Fibroblast of skin of left quadriceps (primary cell): ENCODE measurements at places on chromosomes 4 and X.

GRCh38 chr4:113858924-113859323 is 97.4 kb upstream of the CAMK2D start:
- DNase-seq = no peak

DNA sequence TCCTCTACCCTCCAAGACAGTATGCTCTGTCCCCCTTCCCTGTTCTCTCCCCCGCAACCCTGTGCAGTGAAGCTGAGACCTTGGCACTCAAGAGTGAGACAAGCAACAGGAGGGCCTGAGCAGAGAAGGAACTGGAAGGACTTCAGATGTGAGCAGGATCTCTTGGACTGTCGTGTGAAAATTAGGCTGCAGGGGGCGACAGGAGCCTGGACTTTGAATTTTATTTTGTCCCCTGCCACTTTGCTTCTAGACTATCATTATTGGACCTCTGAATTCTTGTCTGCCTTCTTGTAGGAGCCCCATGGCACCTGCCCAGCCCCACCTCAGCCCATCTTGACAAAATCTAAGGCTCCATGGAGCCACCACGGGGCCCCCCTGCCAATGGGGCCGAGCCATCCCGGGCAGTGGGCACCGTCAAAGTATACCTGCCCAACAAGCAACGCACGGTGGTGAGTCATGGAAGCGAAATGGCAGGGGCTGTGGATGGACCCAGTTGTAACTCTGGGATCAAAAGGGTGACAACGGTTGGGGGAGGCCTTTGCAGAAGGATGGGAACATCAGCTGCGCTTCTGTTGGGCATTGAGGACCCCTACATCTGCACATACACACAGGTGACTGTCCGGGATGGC is 1.7 kb downstream of the ARAF start:
- DNase-seq = no peak

GRCh38 chrX:65723706-65724105 is 56.3 kb downstream of the MSN start:
- DNase-seq = no peak

- DNase-seq = no peak
These were observed 1.3 kb downstream of the GAK start for GRCh38 chr4:930827-931193.

GRCh38 chr4:9685692-9686091 is 95.7 kb upstream of the DRD5 start:
- DNase-seq = no peak

GRCh38 chr4:165540206-165540830 is 161.5 kb downstream of the CPE start:
- DNase-seq = no peak

- DNase-seq = no peak
These were observed 200.3 kb downstream of the PDGFC start for GRCh38 chr4:156771171-156771837.

GRCh38 chrX:24245202-24245601 is 68.7 kb downstream of the SUPT20HL2 start:
- peak; percentile 51 for DNase-seq

DNA sequence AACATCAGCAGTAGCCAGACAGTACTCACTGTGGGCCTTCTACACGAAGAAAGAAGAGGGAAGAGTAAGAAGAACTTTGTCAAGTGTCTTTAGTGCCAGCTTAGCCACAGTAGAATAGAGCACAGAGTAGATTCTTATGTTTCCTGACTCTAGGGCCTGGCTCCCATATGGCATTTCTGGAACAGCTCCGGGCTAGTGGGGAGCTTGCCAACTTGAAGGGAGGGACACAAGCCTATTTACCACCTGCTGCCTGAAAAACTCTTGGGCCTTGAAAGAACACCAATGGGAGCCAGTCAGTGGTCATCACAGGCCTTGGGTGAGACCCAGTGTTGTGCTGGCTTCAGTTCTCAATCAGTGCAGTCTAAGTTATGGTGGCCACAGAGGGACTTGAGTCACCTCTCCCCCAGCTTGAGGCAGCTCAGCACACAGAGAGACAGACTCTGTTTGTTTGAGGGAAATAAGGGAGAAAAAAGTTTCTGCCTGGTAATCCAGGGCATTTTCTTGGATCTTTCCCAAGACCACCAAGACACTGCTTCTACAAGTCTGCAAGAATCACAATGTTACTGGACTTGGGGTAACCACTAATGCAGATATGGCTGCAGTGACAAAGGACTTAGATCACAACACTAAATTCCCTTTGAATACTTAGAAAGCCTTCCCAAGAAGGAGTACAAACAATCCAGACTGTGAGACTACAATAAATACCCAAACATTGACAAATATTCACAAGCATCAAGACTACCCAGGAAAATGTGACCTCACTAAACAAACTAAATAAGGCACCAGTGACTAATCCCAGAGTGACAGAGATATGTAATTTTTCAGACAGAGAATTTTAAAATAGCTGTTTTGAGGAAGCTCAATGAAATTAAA is 261.0 kb upstream of the NDST3 start:
- no peak for DNase-seq

- no peak for DNase-seq
These were observed 94.1 kb upstream of the GK2 start for GRCh38 chr4:79502081-79502480.

- no peak for DNase-seq
These were observed 159.9 kb upstream of the SLIT2 start for GRCh38 chr4:20091781-20092180.

DNA sequence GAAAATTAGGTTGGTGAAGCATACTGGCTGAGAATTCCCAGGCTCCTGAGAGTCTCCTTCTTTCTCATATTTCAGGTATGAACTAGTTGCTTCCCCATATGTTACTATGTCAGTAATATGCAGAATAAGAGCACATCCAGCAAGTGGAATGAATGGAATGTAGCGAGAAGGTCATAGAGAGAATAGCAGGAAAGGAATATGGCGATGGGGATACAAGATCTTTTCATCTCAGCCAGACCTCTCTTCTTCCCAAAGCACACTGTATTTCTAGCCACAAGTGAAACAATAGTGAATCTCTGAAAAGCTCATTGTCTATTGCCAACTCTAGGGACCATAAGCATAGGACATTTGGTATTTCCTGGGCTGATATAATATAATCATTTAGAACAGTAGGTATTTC is 54.6 kb upstream of the MMAA start:
- DNase-seq = no peak

GRCh38 chrX:155747520-155747919 is 133.6 kb upstream of the VAMP7 start:
- DNase-seq = no peak

GRCh38 chrX:132821974-132822633 is 136.3 kb downstream of the HS6ST2 start:
- DNase-seq = no peak

DNA sequence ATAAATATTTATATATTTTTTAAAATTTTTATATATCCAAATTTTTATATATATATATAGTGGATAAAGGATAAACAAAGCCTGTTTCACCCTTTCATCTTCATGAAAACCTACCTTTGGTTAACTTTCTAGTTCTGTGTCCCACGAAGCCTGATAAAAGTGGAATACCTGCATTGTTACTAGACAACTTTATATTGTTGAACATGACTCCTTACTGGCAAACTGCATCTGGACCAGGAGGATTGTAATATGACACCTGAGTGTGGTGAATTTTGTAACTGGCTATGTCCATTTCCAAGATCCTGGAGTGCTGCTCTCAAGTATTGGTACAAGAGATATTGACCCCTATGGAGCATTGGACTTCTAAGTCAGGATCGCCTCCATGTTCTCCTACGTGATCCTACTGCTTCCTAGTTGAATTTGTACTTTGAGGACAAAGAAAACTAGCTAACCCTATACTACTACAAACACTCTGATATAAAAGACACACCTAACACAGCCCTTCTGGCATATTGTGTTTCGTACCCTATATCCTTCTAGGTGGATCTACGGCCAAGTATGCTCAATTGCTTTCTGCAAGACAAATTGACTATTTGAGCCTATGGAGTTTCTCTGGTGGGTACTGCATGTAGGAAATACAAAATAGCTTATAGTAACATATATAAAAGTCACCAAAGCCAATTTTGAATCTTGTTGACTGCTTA is 61.3 kb upstream of the PRRG1 start:
- no peak for DNase-seq

- DNase-seq = peak; percentile 96
These were observed 129.1 kb upstream of the LDB2 start for GRCh38 chr4:17027495-17027894.

DNA sequence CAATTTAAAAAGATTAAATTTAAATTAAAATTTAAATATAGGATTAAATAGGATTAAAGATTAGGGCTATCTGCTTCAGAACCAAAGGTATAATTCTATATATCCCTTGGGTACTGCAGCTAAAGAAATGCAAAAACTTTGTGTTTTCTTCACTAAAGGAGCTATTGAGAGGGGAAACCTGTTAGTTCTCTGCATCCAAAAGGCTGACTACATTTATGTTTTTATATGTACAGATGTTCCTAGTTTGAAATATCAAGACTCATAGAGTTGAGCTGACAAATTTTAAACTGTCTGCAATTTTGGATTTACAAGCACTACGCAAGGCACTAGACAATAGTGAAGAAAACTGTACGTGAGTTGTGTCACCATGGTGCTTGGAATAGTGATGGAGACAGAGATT is 95.2 kb downstream of the CEP44 start:
- no peak for DNase-seq

GRCh38 chr4:1364217-1364616 is 17.2 kb downstream of the UVSSA start:
- no peak for DNase-seq

- no peak for DNase-seq
These were observed 6.0 kb upstream of the PDLIM3 start for GRCh38 chr4:185541251-185541727.

DNA sequence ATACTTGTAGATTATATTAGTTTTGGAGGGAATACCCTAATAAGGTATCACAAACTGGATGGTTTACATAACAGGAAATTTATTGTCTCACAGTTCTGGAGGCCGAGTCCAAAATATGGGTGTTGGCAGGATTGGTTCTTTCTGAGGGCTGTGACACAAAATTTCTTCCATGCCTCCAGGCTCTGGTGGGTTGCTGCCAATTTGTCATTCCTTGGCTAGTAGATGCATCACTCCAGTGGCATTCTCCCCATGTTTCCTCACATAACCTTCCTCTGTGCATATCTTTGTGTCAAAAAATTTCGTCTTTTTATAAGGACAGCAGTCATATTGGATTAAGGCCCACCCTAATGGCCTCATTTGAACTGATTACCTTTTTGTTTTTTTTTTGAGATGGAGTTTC is 49.3 kb downstream of the APELA start:
- DNase-seq = no peak

- no peak for DNase-seq
These were observed 75.2 kb downstream of the FAM53A start for GRCh38 chr4:1608821-1609500.

DNA sequence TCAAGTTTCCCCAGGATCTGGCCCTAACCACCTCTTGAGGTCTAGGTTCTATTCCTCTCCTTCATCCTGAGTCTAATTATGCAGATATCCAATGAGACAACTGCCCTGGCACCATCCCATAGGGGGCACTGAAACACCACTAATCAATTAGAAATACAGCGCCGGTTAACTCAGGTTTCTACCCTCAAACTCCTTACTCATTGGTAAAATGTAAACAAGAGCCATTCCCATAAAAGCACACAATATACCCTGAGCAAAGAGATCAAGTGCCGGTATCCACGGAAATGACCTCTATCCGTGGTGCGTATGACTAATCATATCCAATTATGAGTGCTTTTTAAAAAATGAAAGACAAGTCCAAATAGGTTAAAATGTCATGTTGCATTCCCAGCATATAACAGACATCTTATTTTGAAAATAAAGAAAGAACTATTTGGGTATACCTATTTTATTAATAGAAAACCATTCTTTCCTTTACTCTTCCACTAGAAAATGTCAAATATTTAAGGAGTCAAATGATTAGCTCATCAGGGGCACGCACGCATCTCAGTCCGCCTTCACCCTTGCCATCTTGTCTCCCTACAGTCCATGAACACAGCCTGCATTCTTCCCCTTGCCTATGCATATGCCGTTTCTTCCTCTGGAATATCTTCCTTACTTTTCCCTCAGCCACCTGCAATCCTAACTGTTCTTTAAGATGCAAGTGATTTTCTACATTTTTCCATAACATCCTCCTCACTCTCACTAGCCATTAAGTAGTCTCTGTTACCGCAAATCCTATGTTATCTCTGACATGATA is 141.1 kb downstream of the MAML3 start:
- DNase-seq = peak; percentile 46

GRCh38 chrX:115535844-115536243 is 25.1 kb upstream of the PLS3 start:
- no peak for DNase-seq

DNA sequence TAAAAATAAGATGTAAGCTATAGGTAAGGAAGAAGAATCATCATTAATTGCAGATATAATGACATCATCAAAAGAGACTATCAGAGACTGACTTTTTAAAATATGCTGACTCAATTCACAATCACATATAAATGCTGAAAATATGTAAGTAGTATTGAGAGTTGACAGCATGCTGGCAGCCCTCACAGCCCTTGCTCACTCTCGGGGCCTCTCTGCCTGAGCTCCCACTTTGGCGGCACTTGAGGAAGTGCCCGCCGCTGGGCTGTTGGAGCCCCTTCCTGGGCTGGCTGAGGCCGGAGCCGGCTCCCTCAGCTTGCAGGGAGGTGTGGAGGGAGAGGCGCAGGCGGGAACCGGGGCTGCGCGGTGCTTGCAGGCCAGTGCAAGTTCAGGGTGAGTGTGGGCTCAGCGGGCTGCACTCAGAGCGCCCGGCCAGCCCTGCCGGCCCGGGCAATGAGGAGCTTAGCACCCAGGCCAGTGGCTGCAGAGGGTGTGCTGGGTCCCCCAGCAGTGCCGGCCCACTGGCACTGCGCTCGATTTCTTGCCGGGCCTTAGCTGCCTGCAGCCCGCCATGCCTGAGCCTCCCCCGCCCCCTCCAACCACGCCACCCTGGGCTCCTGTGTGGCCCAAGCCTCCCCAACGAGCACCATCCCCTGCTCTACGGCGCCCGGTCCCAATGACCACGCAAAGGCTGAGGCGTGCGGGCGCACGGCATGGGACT is 68.9 kb downstream of the RAB28 start:
- DNase-seq = no peak

GRCh38 chr4:117134386-117134785 is 49.0 kb upstream of the TRAM1L1 start:
- peak; percentile 58 for DNase-seq

DNA sequence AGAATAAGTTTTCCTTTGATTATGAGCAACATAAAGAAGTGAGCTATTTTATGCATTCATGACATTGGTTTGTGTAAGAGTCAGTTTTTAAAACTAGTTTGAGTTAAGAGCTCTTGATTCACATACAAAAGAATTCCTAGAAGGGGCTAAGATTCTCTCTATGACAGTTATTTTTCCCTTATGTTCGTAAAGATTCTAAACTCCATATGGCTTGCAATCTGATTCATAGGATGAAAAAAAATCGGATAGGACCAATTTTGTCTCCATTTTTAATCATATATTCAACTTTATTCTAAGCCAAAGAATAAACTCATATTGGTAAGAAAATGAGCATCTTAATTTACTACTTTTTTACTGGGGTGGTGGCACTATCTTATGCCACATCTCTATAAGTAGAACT is 79.4 kb downstream of the NAP1L3 start:
- DNase-seq = no peak

GRCh38 chrX:50988649-50989048 is 78.1 kb downstream of the BMP15 start:
- DNase-seq = no peak
